ENCODE measurements at places on chromosomes 1 and 21. TPM values are rescaled to one million over a fixed set of nuclear protein-coding genes. Genes with fewer than 3 reads are reported as not detected.

Gene SPSB1
- total RNA-seq: 10.0 TPM

Gene FBXO2
- 0.60 TPM for total RNA-seq

Gene GNAT2
- 1.2 TPM for total RNA-seq

Gene TRMT1L
- total RNA-seq: 16.7 TPM

Gene TNFSF4
- 3.1 TPM for total RNA-seq

Gene SMCP
- not detected for total RNA-seq

Gene STUM
- not detected for total RNA-seq

Gene C2CD4D
- 1.2 TPM for total RNA-seq

Gene TNFRSF8
- 27.9 TPM for total RNA-seq

Gene TNNI3K
- total RNA-seq: not detected

Gene AMY1C
- not detected for total RNA-seq

DNA sequence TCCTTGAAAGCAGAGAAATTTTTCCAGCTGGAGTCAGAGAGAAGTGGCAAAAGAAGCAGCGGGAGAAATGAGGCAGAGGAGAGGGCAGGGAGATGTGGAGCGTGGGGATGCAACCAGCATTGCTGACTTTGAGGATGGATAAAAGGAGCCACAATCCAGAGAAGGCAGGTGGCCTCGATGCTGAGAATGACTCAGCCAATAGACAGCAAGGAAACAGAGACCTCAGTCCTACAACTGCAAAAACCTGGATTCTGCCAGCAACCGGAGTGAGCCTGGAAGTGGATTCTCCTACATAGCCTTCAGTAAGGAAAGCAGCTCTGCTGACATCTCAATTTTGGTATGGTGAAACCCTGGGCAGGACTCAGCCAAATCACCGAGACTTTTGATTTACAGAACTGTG, 128.9 kb upstream of the ATP1B1 start:
- DNase-seq: no peak

DNA sequence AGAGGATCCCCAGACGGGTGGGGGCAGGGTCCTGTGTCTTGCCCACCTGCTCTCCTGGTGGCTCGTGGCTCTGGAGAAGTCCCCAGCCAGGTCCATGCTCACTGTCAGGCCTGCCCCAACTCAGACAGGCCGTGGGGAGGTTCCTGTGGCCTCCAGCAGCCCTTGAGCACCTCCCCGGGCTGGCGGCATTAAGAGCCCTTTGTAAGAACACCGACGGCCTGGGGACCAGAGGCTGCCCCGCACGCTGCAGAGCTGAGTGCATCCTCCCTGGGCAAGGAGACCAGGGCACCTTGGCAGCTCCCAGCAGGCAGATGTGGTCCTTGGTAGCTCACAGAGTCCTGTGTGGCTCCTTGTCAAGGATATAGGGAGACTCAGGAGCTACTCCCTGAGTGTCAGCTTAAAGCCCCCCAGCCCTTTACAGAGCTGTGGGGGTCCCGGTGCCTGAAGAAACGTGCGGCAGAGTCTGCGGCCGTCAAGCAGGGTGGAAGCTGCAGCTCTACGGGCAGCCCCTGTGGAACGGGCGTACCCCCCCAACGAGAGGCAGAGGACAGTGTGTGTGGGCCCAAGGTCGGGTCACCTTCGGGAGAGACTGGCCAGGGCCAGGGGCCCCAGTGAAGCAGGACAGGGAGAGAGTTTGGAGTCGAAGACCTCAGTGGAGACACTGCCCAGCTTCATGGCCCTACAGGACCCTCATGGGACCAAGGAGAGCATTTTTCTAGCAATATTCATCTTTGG, 118.6 kb downstream of the PRDM16 start:
- no peak for DNase-seq

- no peak for DNase-seq
Observed at GRCh38 chr1:197981561-197981960, 64.4 kb downstream of the LHX9 start.

DNA sequence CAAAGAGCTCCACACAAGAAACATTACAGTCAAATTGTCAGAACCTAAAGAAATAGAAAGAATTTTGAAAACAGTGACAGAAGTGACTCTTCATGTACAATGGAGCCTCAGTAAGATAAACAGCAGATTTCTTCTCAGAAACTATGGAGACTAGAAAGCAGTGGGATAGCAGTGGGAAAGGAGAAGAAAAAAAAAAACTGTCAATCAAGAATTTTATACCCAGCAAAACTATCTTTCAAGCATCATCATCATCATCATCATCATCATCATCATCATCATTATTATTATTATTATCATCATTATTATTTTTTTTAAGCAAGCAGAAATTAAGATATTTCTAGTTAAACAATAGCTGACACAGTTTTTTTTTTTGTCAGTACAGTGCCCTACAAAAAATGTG, 24.2 kb downstream of the CEP170 start:
- no peak for DNase-seq

DNA sequence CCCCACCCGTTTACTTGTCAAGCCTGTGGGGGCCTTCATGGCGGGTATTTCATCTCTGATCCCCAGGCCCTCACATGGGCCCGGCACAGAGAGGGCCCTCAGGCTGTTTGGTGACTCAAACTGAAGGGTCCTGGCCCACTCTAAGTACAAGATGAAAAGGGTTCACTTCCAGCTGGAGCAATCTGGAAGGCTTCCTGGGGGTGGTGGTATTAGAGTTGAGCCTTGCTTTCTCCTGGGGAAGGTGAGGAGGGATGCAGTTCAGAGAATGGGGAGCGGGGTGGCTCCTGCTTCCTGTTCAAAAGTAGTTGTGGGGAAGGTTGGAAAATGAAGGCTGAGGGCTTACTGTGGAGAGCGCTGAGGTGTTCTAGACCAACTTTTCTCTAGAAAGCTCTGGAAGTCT, 47.7 kb downstream of the DHRS3 start:
- DNase-seq: no peak

GRCh38 chr1:182368358-182368757, 23.2 kb downstream of the GLUL start:
- no peak for DNase-seq

GRCh38 chr1:228022571-228023293, 15.9 kb downstream of the WNT3A start:
- no peak for DNase-seq

DNA sequence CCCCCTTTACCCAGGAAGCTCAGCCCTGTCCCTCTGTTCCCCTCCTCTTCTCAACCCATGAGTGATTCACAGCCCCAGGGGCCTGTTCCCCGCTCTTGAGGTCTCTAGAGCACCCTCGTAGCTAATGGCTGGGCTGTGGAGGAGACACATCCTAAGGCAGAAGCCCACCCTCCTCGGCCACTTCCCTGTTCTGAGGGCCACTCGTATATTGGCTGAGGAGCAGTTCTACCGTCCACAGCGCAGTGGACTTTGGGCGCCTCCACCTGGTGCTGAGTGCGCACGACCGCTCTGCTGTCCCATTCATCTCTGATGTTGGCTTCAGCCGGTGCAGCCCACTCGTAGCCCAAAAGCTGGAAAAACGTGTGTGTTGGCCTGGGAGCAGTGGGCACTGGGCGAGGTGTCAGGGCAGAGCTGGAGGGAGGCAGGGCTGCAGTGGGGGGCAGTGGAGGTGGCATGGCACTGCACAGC, 24.5 kb upstream of the PKP1 start:
- DNase-seq: no peak

GRCh38 chr1:36816348-36816747, 218.0 kb downstream of the GRIK3 start:
- DNase-seq: no peak

DNA sequence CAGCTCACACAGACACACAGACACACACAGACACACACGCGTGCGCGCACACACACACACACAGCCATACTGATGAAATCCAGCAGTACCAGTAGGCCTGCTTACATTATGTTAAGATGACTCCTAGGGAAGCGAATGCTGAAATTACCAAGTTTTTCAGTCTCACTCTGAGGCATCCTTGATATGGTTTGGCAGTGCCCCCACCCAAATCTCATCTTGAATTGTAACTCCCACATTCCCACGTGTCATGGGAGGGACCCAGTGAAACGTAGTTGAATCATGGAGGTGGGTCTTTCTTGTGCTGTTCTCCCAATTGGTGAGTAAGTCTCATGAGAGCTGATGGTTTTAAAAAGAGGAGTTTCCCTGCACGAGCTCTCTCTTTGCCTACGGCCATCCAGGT, 64.1 kb downstream of the TIAM1 start:
- no peak for DNase-seq

DNA sequence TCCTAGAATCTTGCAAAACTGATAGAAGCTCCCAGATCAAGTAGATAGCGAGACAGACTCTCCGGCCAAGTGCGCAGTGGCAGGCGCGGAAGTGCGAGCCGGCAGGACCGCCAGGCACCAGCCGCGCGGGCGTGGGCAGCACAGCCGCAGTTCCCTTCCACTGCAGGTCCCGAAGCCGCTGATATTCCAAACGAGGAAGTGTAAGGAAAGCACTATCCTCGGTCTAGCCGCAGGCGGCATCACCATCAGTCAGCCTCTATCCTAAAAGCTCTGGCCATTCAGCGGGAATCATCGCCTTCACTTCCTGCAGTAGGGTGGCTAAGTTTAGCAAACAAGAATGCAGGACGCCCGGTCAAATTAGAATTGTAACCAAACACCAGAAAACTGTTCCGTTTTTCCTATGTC, 710 bp downstream of the GLRX2 start:
- DNase-seq: peak; percentile 8

GRCh38 chr1:66523562-66523961, 10.4 kb upstream of the SGIP1 start:
- DNase-seq: no peak

- DNase-seq: no peak
Observed at GRCh38 chr1:67988066-67988465, 62.4 kb downstream of the DIRAS3 start.

DNA sequence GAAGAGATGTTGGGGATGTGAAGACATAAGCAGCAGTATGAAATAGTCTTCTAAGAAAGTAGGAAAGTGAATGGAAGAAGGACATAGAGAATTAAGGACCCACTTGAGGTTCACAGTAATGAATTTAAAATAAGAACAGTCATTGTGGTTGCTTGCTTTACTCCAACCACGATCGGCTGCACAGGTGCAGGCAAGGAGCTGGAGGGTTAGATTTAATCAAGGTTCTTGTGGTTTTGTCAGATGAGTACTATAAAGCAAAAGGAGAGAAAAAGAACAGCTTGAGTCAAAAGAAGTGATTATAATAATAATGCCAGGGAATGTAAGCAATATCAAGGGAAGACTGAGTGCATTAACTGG, 46.1 kb upstream of the RBM34 start:
- DNase-seq: peak; percentile 25

GRCh38 chr1:10594595-10595223, 120.0 kb downstream of the PEX14 start:
- DNase-seq: no peak

DNA sequence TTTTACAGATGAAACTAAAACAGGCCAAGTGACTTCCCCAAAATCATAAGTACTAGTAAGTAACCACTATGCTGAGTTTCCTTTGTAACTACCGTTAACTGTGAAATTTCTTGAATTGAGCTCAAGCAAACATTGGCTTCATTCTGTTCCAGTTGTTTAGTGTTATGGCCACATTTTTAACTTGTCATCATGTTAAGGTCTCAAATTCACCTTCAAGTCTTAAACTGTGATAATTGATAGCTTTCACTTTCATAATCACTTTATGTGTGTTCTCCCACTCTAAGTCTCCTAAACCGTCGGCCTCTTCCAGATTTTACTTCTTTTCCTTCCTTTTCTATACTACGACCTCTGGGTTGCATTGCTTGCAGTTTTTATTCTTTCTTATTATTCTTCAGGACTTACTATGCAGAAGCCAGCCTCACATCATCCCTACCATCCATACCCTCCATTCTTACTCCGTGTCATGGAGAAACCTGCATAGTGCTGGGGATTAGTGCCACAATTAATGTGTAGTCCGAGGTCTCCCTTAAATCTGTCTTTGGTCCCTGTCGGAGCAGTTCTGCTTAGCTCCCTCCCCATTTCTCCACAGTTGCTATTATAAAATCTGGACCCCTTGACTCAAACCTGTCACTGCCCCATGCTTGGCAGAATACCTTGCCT, 5.8 kb downstream of the KIF1B start:
- DNase-seq: no peak

- no peak for DNase-seq
Observed at GRCh38 chr1:17427696-17428660, 11.5 kb downstream of the RCC2 start.

DNA sequence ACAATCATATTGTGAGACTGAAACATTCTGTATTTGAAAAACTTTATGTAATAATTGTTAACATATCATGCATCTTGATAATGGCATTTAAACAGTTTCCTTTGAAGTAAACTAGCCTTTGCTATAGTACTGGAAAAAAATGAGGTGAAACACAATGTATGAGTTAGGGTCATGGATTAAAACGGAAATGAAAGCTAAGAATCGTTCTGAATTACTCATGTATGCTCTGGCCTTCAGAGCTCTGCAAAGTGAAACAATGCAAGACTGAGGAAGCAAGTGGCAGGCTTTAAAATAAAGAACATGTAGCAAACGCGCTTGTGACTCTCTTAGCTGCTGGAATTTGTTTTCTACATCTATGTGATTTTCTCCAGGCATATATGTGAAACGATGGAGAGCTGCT, 317.1 kb downstream of the DPYD start:
- no peak for DNase-seq

DNA sequence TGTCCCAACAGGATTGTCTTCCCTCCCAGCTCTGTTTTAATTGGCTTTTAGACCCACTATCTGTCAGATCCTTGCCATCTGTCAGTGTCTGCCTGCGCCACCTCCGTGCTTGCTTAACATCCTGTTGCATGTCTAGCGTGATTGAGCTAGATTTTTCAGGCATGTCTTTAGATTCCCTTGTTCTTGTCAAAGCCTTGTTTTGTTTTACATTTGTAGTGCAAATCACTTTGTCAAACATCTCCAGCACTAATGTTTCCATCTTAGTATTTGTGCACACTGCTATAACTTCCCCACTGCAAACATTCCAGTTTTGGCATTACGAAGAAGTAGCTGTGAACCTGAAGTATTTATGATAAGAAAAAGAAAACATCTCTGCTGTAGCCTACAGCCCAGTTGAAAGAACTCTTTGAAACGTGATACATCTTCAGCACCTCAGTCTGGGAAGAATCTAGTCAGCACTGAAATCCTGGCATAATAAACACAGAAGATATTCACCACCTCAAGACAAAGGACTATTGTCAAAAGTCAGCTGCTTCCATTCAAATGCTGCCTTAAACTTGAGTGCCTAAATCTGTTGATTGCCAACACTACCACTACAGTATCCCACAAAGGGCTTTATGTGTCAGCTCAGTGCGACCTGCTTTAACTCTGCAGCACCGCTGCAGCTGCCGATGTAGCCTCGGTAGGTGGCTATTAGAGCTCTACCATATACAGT, 105.0 kb downstream of the FNBP1L start:
- DNase-seq: no peak

DNA sequence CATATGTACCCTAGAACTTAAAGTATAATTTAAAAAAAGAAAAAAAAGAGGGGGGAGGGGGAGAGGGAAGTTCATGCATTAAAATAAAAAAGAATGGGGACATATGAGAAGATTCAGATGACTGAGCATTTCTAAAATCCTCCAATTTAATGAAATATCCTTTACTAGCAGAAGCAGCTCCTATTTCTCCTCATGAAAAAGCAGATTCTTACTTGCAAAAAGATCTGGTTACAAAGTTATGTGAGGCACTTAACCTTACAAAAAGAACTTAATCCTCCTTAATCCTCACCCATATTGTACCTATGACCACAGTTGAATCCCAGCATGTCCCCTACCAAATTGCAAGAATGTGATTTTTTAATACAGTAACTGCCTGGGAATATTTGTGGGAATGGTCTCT, 298.5 kb downstream of the SRGAP2C start:
- no peak for DNase-seq

- DNase-seq: peak; percentile 34
Observed at GRCh38 chr1:66436378-66437135, 97.4 kb upstream of the SGIP1 start.

GRCh38 chr1:155893389-155894142, 17.6 kb downstream of the RIT1 start:
- DNase-seq: peak; percentile 17

- DNase-seq: no peak
Observed at GRCh38 chr1:20644416-20644815, 11.2 kb downstream of the PINK1 start.
